ENCODE measurements at places on chromosomes 1 and 21.

DNA sequence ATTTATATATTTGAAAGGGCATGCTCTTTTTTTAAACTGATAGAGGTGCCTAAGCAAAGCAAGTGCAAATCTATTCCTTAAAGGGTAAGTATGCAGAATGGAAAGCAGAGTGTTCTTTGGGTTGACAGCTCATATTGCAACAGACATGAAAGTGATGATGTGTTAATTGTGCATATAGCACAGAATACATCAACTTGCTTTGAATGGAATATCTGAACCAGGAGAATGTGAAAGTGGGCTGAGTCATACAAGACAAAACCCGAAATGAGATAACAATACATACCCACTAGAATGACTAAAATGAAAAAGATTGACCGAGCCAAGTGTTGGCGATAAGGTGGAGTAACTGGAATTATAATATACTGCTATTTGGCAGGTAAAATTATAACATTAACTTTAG is 4.3 kb downstream of the CR1 start:
- DNase-seq: no peak

DNA sequence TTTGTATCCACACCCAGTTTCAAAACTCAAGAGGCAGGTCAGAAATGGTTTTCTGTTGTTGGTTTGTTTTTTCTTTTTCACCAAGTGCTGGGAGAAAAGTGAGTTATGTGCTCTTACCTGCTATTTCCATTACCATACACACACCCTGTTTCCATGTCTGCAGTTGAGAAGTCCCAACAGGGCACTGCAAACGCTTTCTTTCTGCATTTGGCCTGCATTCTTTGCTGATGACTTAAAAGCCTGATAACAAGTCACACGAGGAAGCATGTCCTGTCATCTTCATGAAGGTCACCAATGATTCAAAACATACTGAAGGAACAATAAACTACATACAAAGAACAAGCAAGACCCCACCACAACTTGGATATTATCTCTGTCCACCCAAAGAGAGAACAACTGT is 24.8 kb upstream of the KCNE1 start:
- DNase-seq: no peak

GRCh38 chr1:33384040-33384812 is 46.7 kb downstream of the PHC2 start:
- no peak for DNase-seq

GRCh38 chr1:79811173-79811572 is 804.6 kb upstream of the ADGRL4 start:
- no peak for DNase-seq

DNA sequence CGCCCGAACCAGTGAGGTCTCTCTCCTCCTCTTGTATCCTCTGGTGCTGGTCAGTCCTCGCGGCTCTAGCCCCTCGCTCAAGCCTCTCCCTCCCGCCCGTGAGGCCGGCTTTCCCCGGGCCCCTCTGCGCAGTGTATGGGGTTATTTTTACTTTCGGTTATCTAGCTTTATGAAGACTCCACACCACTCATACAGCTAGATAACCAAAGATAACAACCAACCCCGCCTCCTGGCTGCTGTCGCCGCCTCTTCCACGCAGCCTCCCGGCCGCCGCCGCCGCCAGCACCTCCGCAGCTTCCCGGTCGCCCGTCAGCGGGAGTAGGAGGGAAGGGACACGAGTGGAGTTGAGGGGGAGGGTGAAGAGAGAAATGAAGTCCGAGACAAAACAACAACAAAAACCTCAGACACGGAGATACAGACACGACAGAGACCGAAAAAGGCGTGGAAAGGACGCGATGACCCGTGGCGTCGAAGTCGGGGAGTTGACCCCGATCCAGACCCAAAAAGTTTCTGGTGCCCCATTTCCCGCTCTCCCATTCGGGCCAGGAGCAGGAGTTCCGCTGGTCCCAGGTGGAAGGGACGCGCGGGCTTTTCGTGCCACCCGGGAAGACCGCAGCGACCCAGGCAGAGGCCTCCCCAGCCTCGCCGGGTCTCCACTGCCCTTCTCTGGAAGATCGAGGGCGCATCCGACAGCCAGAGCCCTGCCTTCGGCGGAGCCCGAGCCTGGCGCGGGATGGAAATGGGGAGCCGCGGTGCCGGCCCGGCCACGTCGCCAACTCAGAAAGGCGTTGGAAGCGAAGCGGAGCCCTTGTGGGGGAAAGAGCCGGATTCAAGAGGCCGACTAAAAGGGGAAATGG is 51.4 kb downstream of the RHBG start:
- DNase-seq: no peak

GRCh38 chr1:25553749-25554429 is 10.5 kb downstream of the LDLRAP1 start:
- DNase-seq: no peak

- DNase-seq: no peak
These were observed 56.7 kb downstream of the CAMK2N1 start for GRCh38 chr1:20429296-20429695.

- no peak for DNase-seq
These were observed 58.7 kb upstream of the STUM start for GRCh38 chr1:226489718-226490425.

GRCh38 chr1:191206513-191207207 is 729.0 kb upstream of the BRINP3 start:
- peak; percentile 54 for DNase-seq

DNA sequence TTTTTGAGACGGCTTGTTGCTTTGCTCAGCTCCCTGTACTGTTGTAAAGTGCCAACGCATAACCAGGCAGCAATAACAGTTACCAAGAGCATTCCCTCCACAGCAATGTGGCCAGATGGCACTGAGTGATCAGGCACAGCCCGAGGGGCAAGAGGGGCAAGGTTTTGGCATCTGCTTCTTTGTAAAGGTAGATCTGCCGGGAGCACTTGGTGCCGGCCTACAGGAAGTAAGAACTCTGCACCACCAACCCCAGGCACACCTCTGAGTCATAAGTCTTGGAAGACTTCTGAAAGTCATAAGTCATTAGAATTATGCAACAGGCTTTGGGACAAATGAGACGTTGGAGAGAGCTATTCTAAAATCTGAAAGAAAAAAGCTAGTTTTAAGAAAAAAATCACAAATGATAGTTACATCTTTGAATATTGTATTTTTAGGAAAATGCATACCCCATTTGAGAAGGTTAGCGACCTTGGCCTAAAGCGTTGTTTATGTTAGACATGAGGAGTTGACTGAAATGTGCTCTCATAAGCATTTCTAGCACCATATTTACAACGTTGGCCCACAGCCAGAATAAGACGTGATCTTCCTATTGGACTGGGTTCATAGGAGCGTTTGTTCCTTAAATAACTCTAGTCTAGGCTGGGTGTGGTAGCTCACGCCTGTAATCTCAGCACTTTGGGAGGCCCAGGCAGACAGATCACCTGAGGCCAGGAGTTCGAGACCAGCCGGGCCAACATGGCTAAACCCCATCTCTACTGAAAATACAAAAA is 37.7 kb upstream of the MAP10 start:
- peak; percentile 72 for DNase-seq

DNA sequence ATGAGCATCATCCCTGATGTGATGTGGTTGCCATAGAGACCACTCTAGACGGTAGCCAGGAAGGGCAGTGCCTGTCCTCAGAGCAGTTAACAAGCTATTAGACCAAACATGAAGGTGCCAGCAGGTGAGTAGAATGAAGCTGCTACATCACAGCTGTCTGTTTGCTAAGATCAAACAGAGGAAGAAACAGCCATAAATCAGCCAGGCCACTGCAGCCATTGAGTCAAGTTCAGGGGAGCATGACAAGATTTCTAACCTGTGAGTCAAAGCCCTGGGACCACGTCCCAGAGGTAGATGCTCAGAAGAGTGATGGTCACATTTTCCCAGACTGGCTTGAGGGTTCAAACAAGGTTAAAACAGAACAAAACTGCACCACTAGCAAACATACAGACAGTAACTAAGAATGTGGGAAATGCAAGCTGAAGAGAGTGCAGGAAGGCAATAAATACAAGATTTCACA is 450.6 kb upstream of the DAB1 start:
- DNase-seq: no peak

GRCh38 chr1:227945891-227946623 is 1.7 kb downstream of the WNT9A start:
- DNase-seq: no peak

- DNase-seq: no peak
These were observed at the start of gene SLC37A1 for GRCh38 chr21:42513151-42513984. Gene SLC37A1, plus strand, starts transcription at chr21:42513852. Its CDS starts 4,603 bp downstream, at chr21:42518455.

DNA sequence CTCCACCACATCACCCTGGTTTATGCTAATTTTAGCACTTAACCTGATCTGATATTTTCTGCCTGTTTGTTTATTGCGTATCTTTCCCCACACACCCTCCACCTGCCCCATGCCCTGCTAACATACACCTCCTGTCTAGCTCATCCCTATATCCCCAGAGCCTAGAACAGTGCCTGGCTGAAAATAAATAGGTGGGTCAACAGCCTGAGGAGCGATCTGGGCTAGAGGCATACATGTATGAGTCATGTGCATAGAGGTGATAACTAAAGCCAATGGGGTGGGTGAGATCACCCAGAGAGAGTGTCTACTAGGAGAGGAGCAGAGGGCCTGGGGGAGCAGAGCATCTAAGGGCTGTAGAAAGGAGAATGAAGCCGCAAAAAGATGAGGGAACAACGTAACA is 2.7 kb downstream of the HTR1D start:
- no peak for DNase-seq

- DNase-seq: peak; percentile 33
These were observed 6.3 kb downstream of the TMEM234 start for GRCh38 chr1:32215629-32216480.

GRCh38 chr1:219555031-219555692 is 57.7 kb downstream of the ZC3H11B start:
- DNase-seq: no peak

GRCh38 chr1:198846556-198846955 is 207.7 kb downstream of the PTPRC start:
- peak; percentile 100 for DNase-seq

- no peak for DNase-seq
These were observed 178.0 kb downstream of the TOMM20 start for GRCh38 chr1:234950598-234950997.

DNA sequence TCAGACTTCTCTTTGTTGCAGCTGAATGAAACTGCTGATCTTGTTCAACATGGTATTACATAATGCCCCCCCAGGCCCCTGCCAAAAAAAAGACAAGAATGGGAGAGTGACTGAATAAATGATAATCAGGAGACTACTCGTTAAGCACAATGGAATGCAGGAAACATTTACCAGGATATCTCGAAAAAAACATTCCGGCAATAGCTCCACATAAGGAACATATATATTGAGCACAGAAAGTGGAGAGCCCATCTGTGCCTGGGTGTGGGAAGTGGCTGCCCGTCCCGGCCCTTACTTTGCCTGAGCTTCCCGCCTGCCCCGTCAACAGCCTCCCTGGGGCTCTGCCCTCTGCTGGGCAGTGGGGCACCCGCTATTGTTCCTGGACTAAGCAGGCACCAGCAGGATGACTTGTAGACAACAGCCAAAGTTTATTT is 13.3 kb downstream of the TRIM11 start:
- no peak for DNase-seq

GRCh38 chr21:29315131-29315749 is 16.5 kb downstream of the BACH1 start:
- no peak for DNase-seq

DNA sequence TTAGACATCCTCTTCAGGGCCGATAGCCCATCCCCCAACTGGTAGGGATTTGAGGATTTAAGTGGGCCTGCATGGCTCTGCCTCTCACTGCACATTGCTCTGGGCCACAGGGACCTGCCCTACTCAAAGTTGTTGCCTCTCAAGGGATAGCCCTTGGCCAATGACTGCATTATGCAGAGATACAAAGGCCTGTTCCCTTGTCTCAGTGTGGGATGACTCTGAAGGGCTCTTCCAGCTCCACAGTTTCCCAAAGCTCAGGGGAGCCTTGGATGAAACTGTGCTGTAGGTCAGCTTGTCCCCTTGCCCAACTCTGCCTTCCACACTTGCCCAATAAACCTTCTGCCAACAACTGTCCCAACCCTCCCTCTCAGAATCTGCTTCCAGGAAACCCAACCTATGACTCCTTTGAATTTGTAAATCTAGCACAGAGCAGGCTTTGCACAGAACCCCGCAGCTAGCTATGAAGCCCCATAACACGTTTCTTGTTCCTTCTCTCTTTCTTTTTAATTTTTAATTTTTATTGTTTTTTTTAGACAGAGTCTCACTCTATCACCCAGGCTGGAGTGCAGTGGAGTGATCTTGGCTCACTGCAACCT is 42.5 kb downstream of the SLC9C2 start:
- DNase-seq: no peak

DNA sequence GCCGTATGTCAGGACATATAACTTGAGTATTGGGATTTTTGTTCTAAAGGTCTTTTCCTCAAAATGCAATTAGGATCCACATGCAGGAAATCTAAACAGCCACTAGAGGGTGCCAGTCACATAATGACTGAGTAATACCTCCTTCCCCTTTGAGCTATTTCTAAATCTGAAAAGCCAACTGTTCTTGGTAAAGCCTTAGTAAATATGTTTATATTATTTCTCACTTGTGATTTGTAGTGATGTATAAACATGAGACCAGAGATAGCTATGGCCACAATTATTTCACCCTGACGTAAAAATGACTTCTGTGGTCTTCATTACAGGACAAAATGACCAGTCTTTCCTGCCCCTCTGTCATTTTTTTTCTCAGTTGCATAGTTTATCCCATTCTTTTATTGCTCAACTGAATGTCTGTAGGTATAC is 41.0 kb upstream of the DR1 start:
- DNase-seq: peak; percentile 71

GRCh38 chr1:70405780-70406416 is 5.2 kb upstream of the CTH start:
- DNase-seq: no peak

DNA sequence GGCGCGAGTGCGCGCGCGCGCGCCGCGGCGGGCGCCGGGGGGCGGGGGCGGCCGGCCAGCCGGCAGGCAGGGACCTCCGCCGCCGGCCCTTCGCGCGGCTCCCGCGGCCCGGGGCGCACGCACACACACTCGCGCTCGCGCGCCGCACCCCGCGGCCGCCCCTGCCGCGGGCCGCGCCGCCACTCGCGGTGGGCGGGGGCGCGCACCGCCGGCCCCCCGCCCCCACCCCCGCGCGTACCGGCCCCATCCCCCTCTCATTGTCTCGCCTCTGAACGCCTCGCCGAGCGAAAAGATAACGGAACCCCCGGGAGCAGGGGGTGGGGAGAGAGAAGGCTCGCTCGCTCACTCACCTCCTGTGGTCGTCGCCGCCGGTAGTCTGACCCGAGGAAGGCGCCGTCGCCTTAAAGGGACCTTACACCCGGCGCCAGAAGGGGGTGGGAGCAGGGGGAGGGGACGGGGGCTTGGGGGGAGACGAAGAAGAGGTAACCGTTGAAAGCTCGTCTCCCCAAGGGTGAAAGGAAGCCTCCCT is 428 bp downstream of the POGZ start:
- DNase-seq: peak; percentile 68

GRCh38 chr1:234853906-234854644 is 244.1 kb upstream of the IRF2BP2 start:
- no peak for DNase-seq

- no peak for DNase-seq
These were observed 5.9 kb downstream of the ZBTB8OS start for GRCh38 chr1:32644426-32644825.

- DNase-seq: no peak
These were observed 583.1 kb upstream of the RGS18 start for GRCh38 chr1:191575180-191575579.

GRCh38 chr1:209569455-209570207 is 13.9 kb upstream of the CAMK1G start:
- peak; percentile 55 for DNase-seq
